Activated CD4-positive, alpha-beta memory T cell treated with anti-CD3 and anti-CD28 coated beads, Interleukin-2, amount 10 ng/mL, durations not matched to agents 7 days and 5 days (primary cell): ENCODE measurements at places on chromosomes 3 and 15. TPM values are rescaled to one million over a fixed set of nuclear protein-coding genes. Genes with fewer than 3 reads are reported as not detected.

Gene HSPBAP1
- 6.2 TPM for total RNA-seq

Gene GOLGA8G
- not detected for total RNA-seq

Gene KIF23
- total RNA-seq: 60.8 TPM

Gene TP63
- total RNA-seq: 1.1 TPM

Gene GOLGA6L7
- total RNA-seq: not detected

Gene CLDN18
- total RNA-seq: not detected

Gene TMEM40
- total RNA-seq: not detected

Gene EHHADH
- 2.0 TPM for total RNA-seq

Gene TERC
- 1.9 TPM for total RNA-seq

Gene SCN5A
- 0.10 TPM for total RNA-seq

Gene IGF2BP2
- 0.13 TPM for total RNA-seq

Gene CHRFAM7A
- 0.91 TPM for total RNA-seq

Gene LRRC34
- total RNA-seq: 5.6 TPM

Gene BNC1
- not detected for total RNA-seq

Gene GRM7
- total RNA-seq: not detected
